ENCODE measurements at places on chromosomes 1 and 21.
A peak's percentile ranks its signal among the peaks of the same experiment; 100 is the strongest.

GRCh38 chr1:109539676-109540075, at the start of gene GPR61:
TSS of gene GPR61 (plus strand) at chr1:109539872. CDS start at chr1:109543023, 3,151 bp downstream.
- peak; percentile 32 for DNase-seq

DNA sequence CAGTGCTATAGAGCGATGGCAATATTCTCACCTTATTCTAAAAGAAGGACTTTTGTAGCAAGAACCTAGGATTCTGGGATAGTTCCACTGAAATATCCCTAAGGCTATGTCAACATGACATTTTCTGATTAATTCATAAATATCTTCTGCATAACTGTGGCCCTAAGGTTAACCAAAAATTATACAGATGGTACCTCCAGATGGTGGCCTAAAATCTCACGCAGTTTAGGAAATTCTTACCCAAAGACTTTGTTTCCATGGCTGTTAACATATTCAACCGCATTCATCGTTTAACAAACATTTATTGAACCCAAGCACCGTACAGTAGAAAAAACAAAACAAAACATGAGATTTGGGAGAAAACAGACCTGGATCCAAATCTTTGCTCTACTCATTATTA, 19.1 kb downstream of the NID1 start:
- no peak for DNase-seq

DNA sequence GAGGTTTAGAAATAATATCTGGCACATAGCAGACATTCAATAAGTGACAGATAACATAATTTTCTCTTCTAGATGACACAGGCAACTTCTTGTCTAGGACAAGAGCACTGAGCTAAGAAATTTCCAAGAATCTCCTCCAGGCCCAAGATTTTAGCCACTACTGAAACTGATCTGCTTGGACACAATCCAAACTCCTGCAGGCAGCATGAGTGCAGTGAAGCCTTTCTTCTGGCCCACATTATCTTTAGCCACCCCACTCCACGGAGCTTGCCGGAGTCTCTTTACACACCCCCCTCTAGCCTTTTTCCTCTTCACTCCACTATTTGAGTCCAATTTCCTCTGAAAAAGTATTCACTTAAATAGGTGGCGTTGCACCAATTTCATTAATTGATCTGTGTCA, 142.9 kb upstream of the DUSP10 start:
- peak; percentile 19 for DNase-seq

DNA sequence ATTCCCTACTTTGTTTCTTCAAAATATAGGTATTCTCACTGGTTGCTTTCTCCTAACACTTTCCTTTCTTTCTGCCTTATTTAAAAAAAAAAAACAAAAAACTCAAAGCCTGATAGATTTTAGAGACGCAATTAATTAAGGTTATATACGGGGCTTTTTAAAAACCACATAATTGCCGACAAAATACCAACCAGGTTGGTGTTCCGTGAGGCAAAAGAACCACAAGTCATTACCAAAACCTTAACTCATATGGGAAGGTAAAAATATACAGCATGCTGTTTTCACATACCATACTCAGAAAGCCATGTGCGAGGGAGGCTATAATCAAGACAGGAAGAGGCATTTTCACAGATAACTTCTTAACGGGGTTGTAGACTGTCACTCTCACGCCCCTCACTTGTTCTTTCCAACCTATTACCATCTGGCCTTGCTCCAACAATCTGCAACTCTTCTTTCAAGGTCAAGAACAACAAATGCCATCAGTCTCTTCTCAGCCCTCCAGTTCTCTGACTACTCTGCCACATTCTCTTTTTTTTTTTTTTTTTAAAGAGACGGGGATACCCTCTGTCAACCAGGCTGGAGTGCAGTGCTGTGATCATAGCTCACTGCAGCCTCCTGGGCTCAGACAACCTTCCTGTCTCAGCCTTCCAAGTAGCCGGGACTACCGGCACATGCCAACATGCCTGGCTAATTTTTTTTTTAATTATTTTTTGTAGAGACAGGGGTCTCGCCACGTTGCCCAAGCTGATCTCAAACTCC, 102.6 kb downstream of the APP start:
- no peak for DNase-seq
